ENCODE measurements at places on chromosomes 4 and X.

DNA sequence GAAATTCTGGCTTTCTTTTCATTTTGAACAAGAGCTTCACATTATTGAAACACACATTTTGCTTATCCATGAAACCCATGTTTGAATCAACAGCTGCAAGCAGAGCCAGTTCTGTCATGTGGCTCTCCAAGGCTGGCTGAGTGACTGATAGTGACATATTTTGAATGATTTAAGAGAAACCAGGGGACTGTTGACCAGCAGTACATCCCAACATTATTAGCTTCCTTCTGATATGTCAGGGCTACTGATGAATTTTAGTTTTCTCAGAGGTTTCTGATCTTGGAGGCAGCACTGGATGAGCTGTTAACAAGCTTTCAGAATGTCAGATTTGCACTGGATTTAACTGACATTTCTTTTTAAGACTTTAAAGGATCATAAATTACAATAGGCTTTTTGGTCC, 74.6 kb upstream of the GRXCR1 start:
- no peak for DNase-seq

- DNase-seq: no peak
These were observed 9.3 kb downstream of the GABRQ start for GRCh38 chrX:152646961-152647360.

- no peak for DNase-seq
These were observed 47.9 kb upstream of the UNC5C start for GRCh38 chr4:95596676-95597075.

DNA sequence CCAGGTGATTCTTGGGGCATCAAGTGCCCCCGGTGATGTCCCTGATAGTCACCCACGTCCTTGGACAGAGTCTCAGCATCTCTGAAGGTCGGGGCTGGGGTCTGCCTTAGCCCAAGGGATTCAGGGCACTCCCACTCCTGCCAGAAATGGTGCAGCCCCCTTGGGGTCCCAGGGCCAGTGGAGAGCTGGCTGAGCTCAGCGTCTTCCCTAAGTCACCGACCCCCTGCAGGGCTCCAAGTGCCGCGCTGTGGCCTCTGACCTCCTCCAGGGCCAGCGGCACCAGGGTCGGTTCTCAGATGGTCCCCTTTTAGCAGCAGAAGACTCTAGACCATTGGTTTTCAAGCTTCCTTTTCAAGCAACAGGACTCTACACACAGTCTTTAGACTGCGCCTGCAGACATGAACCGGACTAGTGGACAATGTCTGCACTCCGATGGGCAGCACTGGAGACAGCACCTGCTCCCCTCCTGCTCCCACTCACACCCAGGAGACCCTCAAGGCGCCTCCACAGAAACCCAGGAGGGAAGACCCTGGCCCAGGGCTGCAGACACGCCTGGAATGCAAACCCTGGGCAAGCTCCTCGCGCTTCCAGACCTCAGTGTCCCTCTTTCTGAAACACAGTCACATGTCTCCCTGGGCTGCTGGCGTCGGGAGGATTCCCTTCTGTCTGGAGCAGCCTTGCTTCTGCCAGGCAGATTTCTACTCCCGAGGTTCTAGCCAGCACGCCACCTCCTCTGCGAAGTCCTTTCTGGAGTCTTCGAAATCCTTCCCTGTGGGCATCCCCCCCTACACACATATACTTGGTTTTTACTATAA, 53.9 kb downstream of the ABLIM2 start:
- no peak for DNase-seq

DNA sequence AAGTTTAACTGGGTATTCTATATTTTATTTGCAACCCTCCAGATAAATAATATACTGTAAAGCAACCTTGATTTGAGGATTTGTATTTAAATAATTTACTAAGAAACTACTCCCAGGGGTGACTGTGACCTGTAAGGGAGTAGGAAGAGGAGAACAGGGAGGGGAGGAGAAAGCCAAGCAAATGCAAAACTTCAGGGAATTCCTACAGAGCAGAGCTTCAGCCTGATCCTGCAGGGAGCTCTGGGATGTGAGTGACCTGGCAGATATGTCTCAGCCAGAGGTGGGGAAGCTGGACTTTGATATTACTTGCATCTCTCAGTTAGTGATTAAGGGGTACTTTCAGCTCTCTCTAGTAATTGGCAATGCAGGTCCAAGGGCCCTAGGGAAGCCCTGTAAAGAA, 302.0 kb downstream of the FRMPD4 start:
- no peak for DNase-seq
